CD4-positive, alpha-beta T cell treated with Interleukin-1 beta for 1 hour (primary cell): ENCODE measurements at places on chromosomes 11 and 22.

- DNase-seq = no peak
These were observed 38.4 kb downstream of the RPL27A start for GRCh38 chr11:8720868-8721608.

- DNase-seq = no peak
These were observed 72.2 kb downstream of the PDHX start for GRCh38 chr11:34988294-34989255.

DNA sequence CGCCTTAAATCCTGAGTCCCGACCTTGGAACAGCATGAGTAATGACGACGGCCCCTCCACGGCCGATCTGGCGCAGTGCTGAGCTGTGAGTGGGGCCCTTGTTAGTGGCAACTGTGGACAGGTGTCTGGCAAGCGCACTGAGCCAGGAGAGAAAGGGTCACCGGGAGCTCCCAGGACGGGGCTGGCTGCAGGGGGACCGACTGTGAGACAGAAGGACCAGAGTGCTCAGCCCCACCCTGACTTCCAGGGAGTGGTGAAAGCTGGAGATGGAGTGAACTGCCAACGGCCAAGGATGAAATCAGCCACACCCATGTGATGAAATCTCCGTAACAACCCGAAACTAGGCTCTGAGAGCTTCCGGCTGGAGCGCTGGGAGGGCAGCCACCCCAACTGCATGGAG is 228.6 kb downstream of the BRD1 start:
- no peak for DNase-seq

- DNase-seq = no peak
These were observed 9.1 kb downstream of the DCHS1 start for GRCh38 chr11:6646576-6646917.
